Central memory CD4-positive, alpha-beta T cell (primary cell): ENCODE measurements at places on chromosomes 12 and 14.

DNA sequence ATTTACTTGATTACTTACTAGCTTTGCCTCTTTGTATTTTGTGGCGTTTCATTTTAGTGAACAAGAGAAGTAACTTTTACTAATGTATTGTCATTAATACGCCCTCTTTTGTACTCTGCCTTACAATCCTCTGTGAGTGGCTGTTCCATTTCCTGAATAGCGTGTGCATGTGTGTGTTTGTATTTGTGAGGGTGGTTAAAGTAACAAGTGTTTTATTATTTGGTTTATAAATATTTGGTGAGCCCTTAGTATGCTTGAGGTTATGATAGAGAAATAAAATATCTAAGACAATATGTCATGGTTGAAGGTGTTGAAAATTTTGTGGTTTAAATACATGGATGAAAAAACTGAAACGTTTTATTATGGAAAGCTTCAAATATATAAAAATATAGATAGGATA lies 71.7 kb upstream of the REP15 start:
- DNase-seq, result no peak

- no peak for DNase-seq
These were observed 6.6 kb downstream of the ATXN3 start for GRCh38 chr14:92099802-92100201.

DNA sequence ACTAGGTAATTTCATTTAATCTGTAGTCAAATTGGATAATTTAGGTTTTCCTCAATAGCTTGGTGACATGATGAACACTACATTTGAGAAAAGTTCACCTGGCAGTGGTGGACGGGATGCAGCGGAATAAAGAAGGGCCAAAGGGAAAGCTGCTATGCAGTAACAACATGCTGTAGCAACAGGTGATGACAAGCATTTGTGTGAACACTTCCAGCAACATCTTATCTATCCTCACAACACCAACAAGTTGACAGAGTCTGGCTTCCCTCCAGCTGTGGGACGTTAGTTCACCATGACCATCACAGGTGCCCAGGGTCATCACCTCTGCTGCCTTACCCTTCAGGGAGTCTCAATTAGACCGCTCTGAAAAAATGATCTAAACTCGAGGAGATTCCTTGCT lies 8.3 kb downstream of the DBX2 start:
- no peak for DNase-seq

- no peak for DNase-seq
These were observed 13.5 kb downstream of the C3AR1 start for GRCh38 chr12:8052679-8053078.

- no peak for DNase-seq
These were observed 7.6 kb downstream of the CLECL1 start for GRCh38 chr12:9725213-9725870.

- no peak for DNase-seq
These were observed 30.6 kb upstream of the GALNT9 start for GRCh38 chr12:132359971-132360370.

- no peak for DNase-seq
These were observed 12.7 kb downstream of the ERP29 start for GRCh38 chr12:112025808-112026375.

DNA sequence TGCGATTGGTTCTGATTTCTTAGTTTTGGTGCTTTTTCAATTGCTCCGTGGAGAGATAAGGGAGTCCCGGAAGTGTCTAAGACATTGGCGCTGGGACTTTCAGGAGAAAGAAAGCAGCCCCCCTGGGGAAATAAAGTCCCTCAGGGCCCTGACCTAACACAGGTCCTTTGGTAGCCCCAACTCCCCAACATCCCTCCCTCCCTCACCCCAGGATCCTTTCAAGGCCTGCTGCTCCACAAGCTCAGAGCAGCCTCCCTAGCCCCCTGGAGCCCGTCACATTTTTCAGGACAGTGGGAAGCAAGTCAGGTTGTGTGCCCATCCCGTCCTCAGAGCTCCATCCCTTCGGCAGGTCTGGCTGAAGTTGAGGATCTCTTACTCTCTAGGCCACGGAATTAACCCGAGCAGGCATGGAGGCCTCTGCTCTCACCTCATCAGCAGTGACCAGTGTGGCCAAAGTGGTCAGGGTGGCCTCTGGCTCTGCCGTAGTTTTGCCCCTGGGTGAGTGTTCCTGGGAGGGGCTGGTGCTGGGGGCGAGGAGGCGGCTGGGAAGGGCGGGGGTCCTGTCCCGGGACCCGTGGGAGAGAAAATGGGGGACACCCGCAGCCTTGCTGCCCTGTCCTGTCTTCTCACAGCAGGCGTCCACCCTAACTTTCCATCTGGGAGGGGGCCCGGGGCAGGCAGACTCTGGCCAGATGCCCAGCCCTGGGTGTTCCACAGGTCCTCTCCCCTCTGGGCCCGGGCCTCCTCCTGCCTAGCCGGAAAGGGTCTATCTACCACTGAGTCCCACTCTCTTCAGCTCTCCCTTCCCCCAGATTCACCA lies 950 bp downstream of the IFI27 start:
- no peak for DNase-seq

DNA sequence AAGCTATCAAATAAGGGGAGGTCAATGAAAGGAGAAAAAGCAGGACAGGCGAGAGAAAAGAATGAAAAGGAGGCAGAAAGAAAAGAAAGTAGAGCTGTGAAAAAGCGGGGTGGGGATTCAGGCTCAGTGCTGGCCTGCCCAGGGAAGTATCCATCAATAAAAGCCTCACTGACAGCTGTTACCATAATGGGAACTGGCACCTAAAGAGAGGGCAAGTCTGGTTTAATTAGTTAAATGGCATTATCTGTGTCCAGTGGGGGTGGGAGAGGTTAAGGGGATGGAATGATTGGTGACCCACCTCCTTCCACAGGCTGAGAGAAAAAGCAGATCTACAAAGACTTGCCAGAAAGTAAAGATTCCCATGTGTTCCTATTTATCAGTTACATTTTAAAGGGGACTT lies 7.4 kb downstream of the SALL2 start:
- no peak for DNase-seq

DNA sequence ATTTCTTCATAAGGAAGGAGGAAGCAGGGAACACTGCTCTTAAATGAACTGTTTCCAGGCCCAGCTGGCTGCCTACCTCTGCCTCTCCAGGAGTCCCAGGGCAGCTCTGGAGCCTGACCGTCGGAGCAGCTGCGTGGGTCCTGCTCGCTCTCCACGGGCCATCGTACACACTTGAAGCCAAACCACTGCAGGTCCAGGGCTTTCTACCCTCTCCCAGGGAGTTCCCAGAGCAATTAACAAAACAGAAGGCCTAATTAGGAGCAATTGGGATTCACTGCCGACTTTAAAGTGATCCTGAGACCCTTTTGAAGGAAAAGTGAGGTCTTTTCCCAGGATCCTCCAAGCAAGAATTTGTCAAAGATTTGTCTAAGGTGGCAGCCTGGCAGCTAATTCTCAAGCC lies 76.9 kb downstream of the OTX2 start:
- no peak for DNase-seq

GRCh38 chr12:31020385-31021166 lies 53.1 kb upstream of the DDX11 start:
- DNase-seq, result no peak

DNA sequence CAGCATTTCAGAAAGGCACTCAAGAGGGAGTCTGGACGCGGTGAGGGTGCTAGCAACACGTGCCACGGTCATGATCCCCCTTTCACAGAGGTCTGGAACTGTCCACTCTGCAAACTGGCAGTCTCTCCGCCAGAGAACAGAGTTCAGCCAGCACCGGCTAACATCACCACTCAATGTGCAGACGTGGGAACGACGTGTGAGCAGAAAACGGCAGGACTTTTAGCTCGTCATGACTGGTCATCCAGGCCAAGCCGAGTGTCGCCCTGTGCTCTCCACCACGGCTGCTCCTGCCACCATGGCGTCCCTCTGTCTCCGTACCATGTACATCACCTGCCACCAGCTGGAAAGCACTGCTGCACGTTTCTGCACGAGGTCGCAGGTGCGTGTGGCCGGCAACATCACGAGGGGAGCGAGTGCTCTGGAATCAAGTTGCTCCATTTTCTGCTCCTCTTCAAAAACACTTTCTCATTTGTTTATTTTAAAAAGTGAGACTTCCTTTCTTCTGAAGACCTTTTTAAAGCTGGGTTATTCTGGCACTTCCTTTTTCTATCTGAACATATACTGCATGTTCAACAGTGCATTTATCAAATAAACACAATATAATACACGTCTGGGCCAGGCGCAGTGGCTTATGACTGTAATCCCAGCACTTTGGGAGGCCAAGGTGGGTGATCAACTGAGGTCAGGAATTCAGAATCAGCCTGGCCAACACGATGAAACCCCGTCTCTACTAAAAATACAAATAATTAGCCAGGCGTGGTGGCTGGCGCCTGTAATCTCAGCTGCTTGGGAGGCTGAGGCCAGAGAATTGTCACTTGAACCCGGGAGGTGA lies 28.0 kb downstream of the SLC15A4 start:
- no peak for DNase-seq

GRCh38 chr12:65168681-65169319 lies 583 bp upstream of the LEMD3 start:
- DNase-seq, result peak; percentile 29

DNA sequence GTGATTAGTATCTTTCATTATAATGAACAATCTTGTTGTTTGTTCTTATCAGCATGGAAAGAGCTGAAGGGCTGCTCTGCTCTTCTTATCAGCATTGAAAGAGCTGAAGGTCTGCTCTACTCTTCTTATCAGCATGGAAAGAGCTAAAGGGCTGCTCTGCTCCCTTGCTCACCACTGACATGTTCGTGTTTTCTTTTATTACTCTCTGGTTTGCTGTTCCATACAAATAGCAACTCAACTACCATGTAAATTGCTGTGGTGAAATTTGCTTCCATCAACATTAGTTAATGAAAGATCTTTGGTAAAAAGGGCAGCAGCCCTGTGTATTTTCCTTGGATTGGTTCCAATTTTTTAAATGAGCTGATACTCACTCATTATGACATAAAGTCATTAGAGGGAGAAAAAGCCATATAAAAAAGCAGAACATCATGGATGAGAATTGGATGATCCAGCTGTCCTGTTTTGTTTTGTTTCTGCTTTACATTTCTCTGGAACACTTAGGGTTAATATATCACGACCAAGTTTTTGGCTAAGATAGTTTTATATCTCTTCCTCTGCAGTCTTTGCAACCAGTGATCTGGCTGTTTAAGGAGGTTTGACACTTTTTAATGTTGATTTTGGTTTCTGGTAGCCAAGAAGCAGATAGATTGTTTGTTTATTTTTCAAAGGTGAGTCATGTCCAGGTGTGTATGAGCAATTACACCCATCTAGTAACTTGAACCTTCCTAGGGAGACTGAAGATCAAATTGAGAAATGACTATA lies 356.6 kb downstream of the CEP128 start:
- no peak for DNase-seq

DNA sequence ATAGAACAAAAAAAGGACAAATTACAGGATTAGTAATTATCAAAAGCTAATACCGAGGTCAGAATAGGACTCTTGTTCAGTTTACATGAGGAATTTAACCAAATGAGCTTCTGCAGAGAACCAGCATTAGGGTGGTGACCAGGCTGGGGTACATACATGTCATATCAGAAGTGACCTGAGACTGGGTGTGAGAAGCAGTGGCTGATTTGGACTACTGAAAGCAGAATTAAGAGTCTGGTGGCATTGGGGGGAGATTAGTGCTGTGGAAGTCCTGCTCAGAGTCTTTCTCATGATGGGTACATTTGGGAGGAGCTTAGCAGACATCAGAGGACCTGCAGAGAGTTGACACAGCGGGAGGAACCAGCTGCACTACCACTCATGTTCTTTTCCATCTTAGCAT lies 21.7 kb downstream of the TRAF3 start:
- no peak for DNase-seq

GRCh38 chr12:117261247-117261646 lies 71.0 kb upstream of the FBXO21 start:
- DNase-seq, result no peak

- no peak for DNase-seq
These were observed 14.0 kb downstream of the SAMD4A start for GRCh38 chr14:54580933-54581332.

GRCh38 chr14:68397822-68398221 lies 395.0 kb downstream of the ZFP36L1 start:
- DNase-seq, result no peak

- DNase-seq, result no peak
These were observed 24.4 kb downstream of the IRF2BPL start for GRCh38 chr14:77003960-77004710.

DNA sequence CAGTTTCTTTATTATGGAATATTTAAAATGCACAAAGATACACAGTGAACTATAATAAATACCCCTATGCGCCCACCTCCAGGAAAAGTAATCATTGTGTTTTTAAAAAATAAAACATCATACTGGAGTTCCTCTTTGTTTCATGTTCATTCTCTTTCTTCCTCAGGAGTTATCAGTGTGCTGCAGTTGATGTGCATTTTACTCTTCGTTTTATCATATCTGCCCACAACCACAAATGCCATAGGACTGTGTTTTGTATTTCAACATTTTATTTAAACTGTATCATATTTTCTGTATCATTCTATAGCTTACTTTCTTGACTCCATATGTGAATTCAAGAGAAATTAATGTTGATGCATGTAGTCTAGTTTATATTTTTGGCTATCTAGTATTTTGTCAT lies 53.9 kb downstream of the TSHR start:
- no peak for DNase-seq
